Muscle of arm (tissue), 14 donors: ENCODE measurements at places on chromosomes 12 and 14. TPM values are rescaled to one million over a fixed set of nuclear protein-coding genes. Genes with fewer than 3 reads are reported as not detected.
A peak's percentile ranks its signal among the peaks of the same experiment; 100 is the strongest.

DNA sequence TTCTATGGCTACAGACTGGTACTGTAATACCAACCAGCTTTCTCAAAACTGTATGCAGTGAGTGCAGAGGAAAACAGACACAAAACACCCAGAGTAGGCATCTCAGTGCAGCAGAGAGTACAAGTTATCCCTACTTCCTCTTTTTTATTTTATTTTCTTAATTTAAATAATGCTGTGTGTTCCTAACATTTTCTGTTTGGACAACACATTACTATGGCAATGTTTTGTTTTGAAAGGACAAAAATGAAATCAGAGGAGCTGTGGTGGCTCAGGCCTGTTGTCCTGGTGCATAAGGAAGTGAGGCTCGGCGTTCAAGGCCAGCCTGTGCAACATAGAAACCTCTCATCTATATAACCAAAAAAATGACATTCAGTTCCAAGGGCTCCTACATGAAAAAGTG, 33.7 kb upstream of the SELPLG start:
- DNase-seq: no peak

- DNase-seq: no peak
These were observed 161.7 kb upstream of the PARP11 start for GRCh38 chr12:4034921-4035320.

DNA sequence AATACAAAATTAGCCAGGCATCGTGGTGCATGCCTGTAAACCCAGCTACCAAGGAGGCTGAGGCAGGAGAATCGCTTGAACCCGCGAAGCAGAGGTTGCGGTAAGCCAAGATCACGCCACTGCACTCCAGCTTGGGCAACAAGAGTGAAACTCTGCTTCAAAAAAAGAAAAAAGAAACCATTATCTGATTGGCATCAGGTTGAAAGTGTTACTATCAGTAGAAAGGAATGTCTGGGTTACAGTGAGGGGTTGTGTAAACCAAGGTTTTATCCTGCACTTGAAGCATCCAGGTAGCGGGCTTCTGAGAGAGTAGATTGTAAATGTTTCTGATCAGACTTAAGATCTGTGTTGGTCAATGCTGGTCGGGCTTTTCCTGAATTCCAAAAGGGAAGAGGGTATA, 14.1 kb upstream of the OXA1L start:
- no peak for DNase-seq

DNA sequence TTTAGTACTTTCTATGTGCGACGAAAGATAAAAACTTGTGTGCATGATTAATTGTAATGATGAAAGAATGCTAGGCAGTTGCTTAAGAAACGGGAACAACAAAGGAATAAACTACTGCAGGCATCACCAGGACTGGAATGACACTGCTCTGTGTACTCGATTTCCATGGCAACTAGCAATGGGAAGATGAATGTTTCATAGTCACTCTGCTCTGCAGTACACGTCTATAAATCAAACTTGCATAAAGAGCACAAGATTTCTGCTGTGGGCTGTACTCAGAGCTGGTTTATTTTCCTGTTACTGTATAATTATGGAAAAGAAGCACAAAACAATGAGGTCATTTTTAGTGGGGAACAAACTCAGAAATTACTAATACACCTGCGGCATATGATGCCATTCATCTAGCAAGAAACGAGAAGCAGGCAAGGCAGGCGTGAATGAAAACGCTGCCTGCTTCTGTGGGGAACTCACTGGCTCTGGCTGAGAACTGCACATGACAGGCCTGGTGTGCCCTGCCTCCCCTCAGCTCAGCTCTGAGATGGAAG, 41.8 kb downstream of the EFCAB11 start:
- peak; percentile 84 for DNase-seq

- no peak for DNase-seq
These were observed 66.9 kb downstream of the HMGA2 start for GRCh38 chr12:65891219-65891618.

- no peak for DNase-seq
These were observed 55.2 kb downstream of the EFCAB11 start for GRCh38 chr14:89899291-89899690.

DNA sequence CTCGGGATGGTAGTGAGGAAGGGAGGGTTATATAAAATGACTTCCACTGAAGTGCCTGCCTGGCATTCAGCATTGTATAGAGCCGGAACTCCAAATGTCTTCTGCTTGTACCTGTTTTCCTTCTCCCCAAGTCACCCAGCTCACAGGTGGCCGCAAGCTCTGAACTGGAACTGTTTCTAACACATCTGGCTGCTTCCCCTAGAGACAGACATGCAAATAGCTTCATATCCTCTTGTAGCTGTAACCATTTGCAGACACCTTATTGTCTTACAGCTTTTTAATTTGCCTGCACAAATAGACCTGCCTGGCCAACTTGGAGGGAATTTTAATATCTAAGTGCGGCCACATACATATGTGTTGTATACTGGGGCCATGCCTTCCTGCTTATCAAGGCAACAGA, 126.0 kb downstream of the CHST11 start:
- no peak for DNase-seq

DNA sequence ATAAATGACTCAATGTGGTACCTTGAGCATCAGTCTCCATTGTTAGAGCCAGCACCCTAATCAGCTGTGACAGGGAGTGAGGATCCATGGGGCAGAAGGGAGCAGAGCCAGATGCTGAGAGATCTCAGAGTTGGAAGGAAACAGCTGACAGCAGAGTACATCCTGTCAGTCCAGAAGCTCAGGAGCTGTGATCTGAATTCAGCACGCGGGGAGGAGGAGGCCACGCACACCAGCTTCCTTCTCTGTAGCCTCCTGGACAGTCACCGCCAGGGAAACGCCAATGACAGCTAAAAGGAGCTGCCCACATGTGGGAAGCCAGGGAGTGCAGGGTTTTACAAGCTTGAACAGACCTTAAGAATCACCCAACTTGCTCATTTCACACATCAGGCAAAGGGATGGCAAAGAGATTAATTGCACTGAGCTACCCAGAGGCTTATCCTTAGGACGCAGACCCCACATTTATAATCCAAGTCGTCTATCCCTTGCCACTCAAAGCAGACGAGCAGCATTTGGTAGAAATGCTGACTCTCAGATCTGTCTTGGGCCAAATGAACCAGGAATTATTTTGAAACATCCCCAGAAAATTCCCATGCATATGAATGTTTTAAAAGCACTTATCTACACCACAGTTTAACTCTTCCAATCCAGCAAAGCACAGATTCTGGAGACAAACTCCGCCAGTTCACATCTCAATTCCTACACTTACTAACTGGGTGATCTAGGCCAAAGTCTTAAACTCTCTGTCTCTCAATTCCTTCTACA, 322.6 kb upstream of the TMTC1 start:
- DNase-seq: no peak

The IGF1 gene
- 31.9 TPM for polyA plus RNA-seq

DNA sequence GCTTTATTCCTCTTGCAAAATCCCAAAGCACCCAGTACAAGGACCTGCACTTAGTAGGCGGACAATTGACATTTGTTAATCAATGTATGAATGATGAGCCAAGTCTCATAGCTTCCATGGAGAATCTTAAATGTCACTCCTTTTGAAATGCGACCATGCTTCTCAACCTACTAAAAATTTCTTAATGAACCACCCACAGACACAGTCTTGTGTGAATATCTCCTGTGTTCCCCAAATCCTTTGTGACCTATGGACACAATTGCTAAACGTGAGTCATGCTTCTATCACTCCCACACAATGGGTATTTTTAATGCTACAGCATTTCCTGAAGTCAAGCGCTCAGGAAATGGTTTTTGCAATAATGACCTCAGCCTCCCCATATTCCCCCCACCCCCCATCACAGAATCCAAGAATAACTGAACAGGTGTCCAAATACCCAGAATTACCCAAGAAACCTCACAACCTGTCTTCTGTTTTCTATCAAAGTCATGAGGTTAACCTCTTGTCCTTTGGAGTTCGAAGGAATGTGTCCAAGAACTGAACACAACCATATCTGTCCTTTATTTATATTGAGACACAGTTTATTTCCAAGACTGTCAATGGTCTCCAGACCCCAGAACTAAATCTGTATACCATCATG, 163.6 kb upstream of the PLEKHG7 start:
- DNase-seq: no peak

DNA sequence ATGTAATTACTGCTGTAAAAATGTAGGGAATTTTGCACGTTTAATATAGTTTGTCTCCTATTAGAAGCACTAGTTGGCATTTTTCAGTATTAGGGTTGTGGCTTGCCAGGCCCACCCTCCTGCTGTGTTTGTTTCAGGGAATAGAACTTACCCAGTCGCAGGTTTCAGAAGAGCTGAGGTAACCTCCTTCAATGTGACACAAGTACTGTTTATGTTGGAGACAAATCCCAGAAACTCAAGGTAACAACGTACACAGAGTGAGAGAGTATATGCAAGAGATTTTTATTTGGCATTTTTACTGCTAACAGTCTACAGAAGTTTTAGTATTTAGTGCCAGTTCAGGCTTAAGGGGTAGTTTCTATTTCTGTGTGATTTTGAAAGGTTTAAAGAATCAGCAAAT, 284.3 kb downstream of the RAD51B start:
- no peak for DNase-seq

GRCh38 chr12:22796941-22797630, 172.1 kb downstream of the ETNK1 start:
- no peak for DNase-seq

The BICDL1 gene
- polyA plus RNA-seq: 8.0 TPM

The HOXC13 gene
- not detected for polyA plus RNA-seq

DNA sequence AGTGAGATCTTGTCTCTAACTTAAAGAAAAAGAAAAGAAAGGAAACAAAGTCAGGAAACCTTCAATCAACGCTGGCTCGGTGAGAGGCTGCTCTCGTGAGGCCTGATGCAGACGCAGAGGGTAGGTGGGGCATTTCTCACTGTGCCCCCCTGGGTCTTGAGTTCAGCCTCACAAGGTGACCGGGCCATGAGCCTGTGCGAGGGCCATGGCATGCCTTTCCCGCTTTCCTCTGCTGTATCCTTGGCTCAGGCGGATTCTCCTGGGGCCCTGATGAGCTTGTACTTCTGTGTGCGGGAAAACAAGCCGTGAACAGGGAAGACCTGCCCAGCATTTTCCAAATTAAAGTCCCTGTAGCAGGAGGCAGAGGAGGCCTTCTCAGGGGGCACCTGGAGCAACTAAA, 20.2 kb downstream of the ADGRD1 start:
- DNase-seq: no peak

GRCh38 chr14:76727384-76727783, 33.9 kb upstream of the VASH1 start:
- no peak for DNase-seq

DNA sequence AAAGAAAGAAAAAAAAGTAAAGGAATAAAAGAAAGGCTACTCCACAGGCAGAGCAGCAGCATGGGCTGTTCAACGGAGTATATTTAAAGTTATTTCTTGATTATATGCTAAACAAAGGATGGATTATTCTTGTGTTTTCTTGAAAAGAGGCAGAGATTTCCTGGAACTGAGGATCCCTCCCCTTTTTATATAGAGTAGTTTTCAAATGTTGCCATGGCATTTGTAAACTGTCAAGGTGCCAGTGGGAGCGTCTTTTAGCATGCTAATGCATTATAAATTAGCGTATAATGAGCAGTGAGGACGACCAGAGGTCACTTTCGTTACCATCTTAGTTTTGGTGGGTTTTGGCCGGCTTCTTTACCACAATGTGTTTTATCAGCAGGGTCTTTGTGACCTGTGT, 383.0 kb downstream of the PCNX1 start:
- no peak for DNase-seq

- DNase-seq: no peak
These were observed 25.2 kb upstream of the OAS1 start for GRCh38 chr12:112881602-112882001.

- peak; percentile 62 for DNase-seq
These were observed 632 bp downstream of the UBR7 start for GRCh38 chr14:93207468-93208308.

GRCh38 chr14:90743826-90744225, 72.4 kb downstream of the TTC7B start:
- no peak for DNase-seq

- DNase-seq: no peak
These were observed 48.5 kb downstream of the SAV1 start for GRCh38 chr14:50619569-50620141.

The PARPBP gene
- polyA plus RNA-seq: not detected

GRCh38 chr14:36583893-36584811, 1.7 kb upstream of the NKX2-8 start:
- DNase-seq: no peak

GRCh38 chr12:96988919-96989318, 81.9 kb downstream of the NEDD1 start:
- DNase-seq: no peak

GRCh38 chr12:53805067-53805466, 53.3 kb upstream of the CISTR start:
- no peak for DNase-seq
